LoVo (cell line): ENCODE measurements at places on chromosomes 2 and 18.

DNA sequence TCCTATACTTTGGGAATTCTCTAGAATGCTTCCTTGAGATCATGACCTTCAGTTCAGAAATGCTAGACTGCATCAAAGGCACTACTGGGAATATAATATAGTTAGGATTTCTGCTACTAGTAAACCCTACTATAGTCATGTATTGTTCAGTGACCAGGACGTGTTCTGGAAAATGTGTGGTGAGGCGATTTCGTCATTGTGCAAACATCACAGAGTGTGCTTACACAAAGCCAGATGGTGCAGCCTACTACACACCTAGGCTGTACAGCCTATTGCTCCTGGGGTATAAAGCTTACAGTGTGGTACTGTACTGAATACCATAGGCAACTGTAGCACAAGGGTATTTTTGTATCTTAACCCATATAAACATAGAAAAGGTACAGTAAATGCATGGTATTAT is 13.0 kb downstream of the CXCR4 start:
- no peak for DNase-seq

DNA sequence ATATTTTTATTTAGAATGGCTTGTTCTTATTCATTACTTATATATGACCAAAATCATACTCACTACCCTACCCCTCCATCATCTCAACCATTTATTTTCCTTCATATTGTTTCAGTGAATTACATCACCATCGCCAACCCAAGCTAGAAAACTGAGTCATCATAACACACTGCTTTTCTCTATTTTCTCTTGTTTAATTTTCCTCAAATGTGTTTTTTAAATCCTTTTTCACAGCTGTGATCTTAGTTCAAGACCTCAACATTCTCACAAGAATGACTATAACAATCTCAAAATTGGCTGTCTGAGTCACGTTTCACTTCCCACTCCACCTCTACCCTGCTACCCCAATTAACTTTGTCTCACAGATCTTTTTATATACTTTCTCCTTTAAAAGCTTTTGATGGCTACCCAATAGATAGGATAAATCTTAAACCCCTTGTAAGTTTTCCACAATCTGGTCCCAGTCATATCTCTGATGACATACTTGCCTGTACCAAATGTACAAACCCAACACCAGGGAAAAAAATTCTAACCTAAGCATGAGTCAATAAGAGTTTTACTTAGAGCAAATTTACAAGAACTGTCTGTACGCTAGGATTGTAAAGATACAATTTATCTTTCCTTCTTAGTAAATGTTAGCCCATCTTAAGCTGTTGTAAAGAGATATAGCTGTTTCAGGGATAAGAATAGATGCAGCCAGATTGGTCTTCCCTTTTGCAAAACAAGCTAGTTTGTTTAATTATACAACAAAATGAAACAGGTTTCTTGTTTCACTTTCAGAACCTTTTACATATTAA is 635.1 kb upstream of the SLC39A10 start:
- DNase-seq, result no peak

- peak; percentile 81 for DNase-seq
These were observed at the start of gene KCMF1 for GRCh38 chr2:84970868-84971509. KCMF1 (plus strand) TSS chr2:84971161; CDS start chr2:84971452, 291 bp downstream.

GRCh38 chr2:119315241-119315925 is 51.3 kb downstream of the C2orf76 start:
- DNase-seq, result peak; percentile 19

- DNase-seq, result no peak
These were observed 5.1 kb upstream of the ODC1 start for GRCh38 chr2:10452956-10453904.

DNA sequence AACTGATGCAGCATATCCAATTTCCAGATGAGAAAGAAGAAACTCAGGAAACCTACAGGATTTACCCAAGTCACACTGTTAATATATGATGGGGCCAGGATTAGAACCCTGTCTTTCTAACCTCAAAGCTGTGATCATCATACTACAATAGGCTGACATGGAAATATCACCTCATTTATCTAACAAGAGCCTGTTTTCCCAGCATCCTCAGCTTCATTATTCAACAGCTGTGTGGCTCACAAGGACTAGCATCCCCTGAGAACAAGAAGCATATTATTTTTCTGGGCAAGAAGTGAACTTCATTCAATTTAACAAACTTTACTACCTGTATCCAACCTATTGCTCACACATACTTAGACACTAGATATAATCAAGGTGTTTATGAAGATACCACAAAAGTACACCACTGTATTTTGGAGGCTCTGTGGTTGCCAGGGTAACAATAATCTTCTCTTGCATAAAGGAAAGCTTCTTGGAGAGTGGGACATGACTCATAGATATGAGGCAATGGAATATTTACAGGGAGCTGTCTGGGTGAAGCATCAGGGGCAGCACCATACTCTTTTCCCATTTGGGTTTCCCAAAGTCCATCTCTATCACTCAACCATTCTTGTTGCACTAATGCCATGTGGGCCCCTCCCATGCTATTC is 218.2 kb downstream of the RAD51AP2 start:
- no peak for DNase-seq

GRCh38 chr2:25443766-25444165 is 102.0 kb upstream of the DNMT3A start:
- DNase-seq, result no peak

- DNase-seq, result no peak
These were observed 133.2 kb downstream of the ICOS start for GRCh38 chr2:204069804-204070203.

GRCh38 chr2:25377822-25378421 is 36.2 kb upstream of the DNMT3A start:
- DNase-seq, result no peak

GRCh38 chr2:157822993-157823392 is 53.1 kb downstream of the ACVR1 start:
- DNase-seq, result no peak

- DNase-seq, result no peak
These were observed 132.2 kb downstream of the DOCK10 start for GRCh38 chr2:224909885-224910573.

- DNase-seq, result no peak
These were observed 46.2 kb downstream of the IMPA2 start for GRCh38 chr18:12027480-12027879.

DNA sequence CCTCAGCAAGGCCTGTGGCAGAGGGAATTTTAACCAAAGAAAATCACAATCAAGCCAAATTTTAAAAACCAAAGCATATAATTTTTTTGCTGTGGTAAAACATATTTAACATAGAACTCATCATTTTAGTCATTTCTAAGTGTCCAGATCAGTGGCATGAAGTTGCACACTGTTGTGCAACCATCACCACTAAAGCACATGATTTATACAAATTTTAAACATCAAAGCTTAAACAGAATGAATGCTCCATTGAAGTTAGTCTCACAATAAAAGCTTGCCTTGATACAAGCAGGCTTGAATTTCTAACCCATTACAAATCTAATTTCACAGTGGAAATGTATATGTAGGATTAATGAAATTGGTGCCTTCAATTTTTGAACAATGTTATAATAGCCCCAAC is 31.2 kb downstream of the FTCDNL1 start:
- DNase-seq, result no peak

- no peak for DNase-seq
These were observed 521.0 kb downstream of the PLCL1 start for GRCh38 chr2:198325359-198325758.

DNA sequence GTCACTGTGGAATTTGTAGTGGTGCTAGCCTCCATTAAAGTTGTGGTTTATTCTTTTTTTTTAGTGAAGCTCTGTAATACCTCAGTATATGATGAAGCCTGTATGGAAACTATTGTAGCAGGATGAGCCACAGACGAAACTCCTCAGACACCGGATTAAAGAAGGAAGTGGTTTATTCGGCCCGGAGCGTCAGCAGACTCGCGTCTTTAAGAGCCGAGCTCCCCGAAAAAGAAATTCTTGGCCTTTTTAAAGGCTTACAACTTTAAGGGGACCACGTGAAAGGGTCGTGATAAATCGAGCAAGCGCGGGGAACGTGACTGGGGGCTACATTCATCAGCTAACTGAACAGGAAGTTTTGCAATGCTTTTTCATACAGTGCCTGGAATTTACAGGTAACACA is 8.1 kb upstream of the CCL20 start:
- DNase-seq, result no peak

- DNase-seq, result no peak
These were observed 159.2 kb downstream of the DDX1 start for GRCh38 chr2:15750822-15751329.

DNA sequence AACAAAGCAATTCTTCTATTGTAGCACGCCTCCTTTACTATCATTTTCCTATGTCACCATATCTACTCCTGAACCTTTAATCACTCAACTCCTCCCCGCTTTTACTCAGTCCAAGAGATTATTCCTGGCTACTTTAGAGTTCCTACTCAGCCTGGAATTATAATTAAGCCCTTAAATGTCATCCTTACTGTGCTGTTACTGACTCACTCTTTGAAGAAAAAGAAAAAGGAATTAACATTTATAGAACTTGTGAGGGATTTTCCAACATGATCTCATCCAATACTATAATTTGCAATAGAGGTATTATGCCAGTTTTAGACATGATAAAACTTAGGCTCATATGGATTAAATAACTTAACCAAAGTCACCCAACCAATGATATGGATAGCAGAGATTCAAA is 61.7 kb downstream of the CCDC88A start:
- no peak for DNase-seq

DNA sequence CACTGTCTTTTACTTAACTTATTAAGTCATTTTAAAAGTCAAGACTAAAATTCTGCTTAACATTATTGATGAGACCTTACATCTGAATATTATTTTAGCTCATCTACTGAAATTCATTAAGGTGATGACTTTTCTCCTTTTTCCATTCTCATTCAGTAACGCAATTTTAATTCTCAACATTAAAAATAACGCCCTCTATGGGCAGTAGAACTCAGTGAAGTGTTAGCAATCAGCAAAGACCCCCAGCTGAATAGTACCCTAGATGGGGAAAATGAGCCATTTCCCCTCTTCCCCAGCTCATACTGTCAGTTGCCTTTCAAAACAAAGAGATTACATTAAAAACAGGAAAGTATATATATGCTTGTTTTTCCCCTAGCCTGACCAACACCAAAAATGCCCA is 203.3 kb downstream of the NR4A2 start:
- no peak for DNase-seq

DNA sequence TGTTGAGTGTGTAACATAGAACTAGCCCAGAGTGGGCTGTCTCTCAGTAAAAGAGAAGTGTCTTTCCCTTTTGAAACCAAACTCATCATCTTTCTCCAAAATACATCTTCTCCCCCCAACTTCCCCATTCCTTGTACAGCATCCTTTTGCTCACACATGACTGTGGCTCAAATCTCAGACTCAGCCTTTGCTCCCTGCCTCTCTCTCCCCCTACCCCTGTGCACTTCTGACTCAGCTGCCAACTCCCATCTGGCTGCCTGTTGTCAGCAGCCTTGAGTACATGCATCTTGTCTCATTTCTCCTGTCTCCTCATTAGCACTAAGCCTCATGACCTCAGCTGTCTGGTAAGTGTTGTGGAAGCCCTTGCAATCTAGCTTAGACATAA is 18.1 kb upstream of the MGAT4A start:
- DNase-seq, result no peak

DNA sequence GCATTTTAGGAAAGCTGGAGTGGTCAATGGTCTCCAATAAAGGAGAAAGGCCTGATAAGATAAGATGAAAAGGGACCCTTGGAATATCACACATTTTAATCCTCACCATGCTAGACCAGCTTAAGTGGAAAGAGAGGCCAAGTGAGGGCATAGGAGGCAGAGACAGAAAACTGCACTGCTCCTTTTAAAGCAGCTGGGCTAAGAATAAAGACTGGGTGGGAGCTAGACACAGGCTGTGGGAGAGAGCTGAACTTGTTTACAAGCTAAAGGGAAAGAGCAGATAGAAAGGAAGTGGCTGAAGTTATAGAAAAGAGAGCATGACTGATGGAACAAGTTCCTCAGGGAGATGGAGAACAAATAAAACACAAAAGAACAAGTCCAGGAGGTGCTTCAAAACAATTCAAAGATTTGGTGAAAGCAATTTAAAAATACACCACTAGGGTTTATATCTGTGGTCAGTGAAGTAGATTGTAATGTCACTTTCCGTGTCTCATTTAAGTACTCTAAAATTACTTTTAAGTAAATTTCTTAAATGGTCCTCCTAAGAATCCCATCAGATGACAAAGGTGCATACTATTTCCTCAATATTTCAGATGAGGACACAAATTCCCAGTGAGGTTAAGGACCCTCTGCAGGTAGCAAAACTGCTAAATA is 7.5 kb downstream of the COL5A2 start:
- DNase-seq, result no peak

DNA sequence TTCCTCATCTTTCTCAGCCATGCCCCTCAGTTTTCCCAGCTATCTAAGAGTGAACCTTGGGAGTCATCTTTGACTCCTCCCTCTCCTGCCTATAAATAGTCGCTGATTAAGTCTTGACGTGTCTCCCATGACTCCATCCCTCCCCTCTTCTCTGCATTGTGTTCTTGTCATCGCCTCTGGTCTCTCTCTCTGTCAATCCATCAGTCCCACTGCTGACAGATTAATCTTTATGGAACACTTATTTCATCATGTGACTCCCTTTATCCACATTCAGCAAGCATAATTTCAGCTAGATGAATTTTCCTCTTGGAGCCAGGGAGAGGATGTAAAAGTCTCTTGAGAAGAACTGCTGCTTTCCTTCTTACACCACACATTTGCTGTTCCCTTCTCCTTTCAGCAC is 9.4 kb downstream of the ADAM23 start:
- DNase-seq, result no peak

- DNase-seq, result no peak
These were observed 394.3 kb downstream of the NBAS start for GRCh38 chr2:15166878-15167277.

- no peak for DNase-seq
These were observed 19.4 kb downstream of the TEX44 start for GRCh38 chr2:231612109-231612455.

GRCh38 chr2:1739961-1740715 is 4.2 kb downstream of the PXDN start:
- DNase-seq, result no peak

- DNase-seq, result no peak
These were observed 70.5 kb upstream of the CCBE1 start for GRCh38 chr18:59767732-59768131.

DNA sequence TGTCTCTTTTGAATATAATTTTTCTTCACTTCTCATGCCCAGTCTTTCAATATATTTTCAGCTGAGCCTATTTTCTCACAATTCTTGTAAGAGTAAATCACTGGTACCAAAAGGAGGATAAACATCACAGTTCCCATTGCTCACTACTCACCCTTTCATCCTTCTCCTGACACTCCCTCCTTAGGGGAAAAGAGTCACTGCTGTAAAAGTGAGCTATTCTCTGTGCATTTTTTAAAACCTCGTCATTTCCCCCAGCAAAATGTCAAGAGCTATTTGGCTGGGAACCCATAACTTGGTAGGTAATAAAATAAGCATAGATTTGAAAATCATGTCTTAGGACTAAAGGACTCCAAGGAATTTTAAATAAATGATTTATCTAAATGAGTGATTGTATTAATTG is 340.1 kb upstream of the GYPC start:
- no peak for DNase-seq
